ENCODE measurements at places on chromosomes 7 and 10. TPM values are rescaled to one million over a fixed set of nuclear protein-coding genes. Genes with fewer than 3 reads are reported as not detected.

The POLL gene
- 17.1 TPM for total RNA-seq

The AZGP1 gene
- not detected for total RNA-seq

The PNLIP gene
- not detected for total RNA-seq

The NFE2L3 gene
- total RNA-seq = 0.59 TPM

The FZD1 gene
- total RNA-seq = 45.4 TPM

The PALD1 gene
- total RNA-seq = 0.29 TPM

The CLRN3 gene
- not detected for total RNA-seq

The LRRN3 gene
- 2.4 TPM for total RNA-seq
